Fibroblast of skin of right biceps (primary cell): ENCODE measurements at places on chromosomes 1 and 21.

GRCh38 chr1:185404291-185404690, 87.2 kb upstream of the IVNS1ABP start:
- peak; percentile 12 for DNase-seq

GRCh38 chr1:14486401-14487201, 111.9 kb upstream of the KAZN start:
- peak; percentile 99 for DNase-seq

GRCh38 chr1:12658531-12659453, 14.9 kb downstream of the AADACL4 start:
- peak; percentile 78 for DNase-seq

DNA sequence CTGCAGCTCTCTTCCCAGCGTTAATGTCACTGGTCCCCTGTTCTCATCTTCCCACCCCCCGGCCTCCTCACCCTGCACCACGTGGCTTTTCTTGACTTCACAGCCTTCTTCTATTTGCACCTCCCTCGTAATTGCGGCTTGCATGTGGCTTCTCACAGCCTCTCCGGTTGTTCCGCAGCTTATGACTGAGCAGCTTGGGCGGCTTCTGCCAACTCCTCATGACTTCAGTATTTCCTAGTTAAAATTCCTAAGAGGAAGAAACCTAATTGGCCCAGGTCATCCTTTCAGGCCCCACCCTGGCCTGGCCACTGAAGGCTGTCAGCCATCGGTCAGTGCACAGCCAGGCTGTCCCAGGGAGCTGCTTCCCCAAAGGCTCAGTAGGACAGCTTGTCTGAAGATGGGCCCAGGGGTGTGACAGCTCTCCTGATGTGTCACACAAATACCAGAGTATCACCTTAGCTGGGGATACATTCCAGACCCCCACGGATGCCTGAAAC, 8.6 kb upstream of the RERE start:
- peak; percentile 88 for DNase-seq

GRCh38 chr1:196877964-196878363, 9.9 kb upstream of the CFHR4 start:
- peak; percentile 14 for DNase-seq

- DNase-seq = peak; percentile 47
Observed at GRCh38 chr1:222912730-222913129, 97.9 kb downstream of the DISP1 start.

DNA sequence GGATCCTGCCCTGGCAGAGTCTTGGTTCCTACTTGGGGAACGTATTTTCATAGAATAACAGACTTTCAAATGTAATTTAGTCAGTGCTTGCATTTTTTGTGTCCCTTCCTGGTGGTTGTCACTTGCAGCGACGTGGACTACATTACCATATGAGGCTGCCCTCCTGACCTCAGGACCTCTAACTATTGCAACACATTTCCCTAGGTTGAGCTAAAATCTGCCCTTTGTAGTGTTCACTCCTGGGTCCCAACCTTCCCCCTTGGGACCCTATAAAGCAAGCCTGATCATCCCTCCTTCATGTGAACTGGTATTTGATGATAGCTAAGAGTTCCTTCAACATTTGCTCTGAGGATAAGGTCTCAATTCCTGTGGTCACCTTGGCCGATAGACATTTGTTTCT, 95.6 kb upstream of the CACNA1E start:
- DNase-seq = no peak

- peak; percentile 38 for DNase-seq
Observed at GRCh38 chr21:38295997-38296764, 39.4 kb downstream of the KCNJ15 start.

DNA sequence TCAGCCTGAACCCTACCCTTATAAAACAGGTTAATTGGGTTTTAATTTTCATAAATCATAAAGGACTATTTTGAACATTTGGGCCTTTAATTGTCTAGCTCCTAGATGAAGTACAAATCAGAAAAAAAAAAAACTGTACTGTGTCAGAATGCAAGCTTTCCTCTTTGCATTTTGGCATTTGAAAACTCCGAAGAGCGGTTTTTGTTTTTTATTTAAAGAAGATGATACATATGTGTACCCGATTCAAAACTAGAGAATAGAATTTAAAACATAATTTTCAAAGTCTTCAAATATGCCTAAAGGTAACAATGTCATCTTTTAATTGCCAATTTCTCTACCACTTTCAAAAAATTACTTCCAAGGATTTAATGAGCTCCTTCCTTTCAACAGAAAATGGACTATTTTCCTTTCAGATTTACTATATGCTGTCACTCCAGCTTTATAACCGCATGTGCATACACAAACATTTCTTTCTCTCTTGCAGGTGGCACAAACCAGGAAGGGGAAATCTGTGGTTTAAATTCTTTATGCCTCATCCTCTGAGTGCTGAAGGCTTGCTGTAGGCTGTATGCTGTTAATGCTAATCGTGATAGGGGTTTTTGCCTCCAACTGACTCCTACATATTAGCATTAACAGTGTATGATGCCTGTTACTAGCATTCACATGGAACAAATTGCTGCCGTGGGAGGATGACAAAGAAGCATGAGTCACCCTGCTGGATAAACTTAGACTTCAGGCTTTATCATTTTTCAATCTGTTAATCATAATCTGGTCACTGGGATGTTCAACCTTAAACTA, 33.7 kb downstream of the MRPL39 start:
- DNase-seq = peak; percentile 96

DNA sequence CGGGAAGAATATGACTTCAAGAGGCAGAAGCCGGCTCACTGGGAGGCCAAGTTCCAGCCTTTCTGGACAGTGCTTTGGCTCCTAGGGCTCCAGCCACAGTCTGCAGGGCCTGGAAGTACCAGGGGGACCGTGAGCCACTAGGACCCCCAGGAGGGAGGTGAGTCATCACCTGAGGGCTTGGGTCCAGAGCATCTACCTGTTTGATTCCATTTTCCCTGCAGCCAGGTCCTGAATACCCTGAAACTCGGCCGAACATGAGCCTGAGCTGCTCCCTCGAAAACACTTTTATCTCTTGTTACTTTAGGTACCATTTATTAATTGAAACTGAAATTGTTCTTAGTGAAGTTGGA, 164.1 kb downstream of the RYR2 start:
- DNase-seq = no peak

GRCh38 chr21:42747746-42748351, 94.4 kb downstream of the PDE9A start:
- no peak for DNase-seq

GRCh38 chr1:145996433-145997015, at the start of gene TXNIP:
TXNIP (minus strand) TSS chr1:145996579; CDS start chr1:145996266, 313 bp downstream.
- DNase-seq = peak; percentile 98

- peak; percentile 33 for DNase-seq
Observed at GRCh38 chr1:16143566-16144324, 12.1 kb downstream of the EPHA2 start.
